ENCODE measurements at places on chromosomes 11 and 22.

DNA sequence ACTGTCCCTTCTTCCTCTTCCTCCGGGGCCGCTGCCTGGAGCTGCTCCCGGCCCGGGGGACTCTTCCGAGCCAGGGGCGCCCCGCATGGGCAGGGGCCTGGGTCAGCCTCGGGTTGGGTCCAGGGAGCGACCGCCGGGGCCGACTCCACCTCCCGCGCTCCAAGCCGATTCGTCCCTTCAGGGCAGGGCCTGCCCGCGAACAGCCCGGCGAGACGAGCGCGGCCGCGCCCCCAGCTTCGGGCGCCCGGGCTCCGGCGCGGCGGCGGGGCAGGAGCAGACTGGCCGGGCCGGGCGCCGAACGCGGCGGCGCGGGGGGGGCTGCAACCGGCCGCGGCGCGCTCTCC lies at the start of gene LARGE1:
Gene LARGE1 (minus strand): TSS at position 280 of the 344 bp plus-strand sequence.
- DNase-seq, result no peak

DNA sequence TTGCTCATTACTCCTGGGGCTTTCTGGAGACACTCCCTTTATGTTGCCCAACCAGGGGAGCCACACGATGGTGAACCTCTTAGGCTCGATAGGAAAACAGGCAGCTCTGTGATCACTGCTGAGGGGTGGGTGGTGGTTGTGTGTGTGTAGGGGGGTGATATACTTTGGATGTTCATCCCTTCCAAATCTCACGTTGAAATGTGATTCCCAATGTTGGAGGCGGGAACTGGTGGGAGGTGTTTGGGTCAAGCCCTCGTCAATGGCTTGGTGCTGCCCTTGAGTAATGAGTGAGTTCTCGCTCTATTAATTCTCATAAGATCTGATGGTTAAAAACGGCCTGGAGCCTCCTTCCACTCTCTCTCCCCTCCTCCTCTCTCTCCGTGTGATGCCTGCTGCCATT lies 204.0 kb upstream of the B3GAT1 start:
- DNase-seq, result no peak

DNA sequence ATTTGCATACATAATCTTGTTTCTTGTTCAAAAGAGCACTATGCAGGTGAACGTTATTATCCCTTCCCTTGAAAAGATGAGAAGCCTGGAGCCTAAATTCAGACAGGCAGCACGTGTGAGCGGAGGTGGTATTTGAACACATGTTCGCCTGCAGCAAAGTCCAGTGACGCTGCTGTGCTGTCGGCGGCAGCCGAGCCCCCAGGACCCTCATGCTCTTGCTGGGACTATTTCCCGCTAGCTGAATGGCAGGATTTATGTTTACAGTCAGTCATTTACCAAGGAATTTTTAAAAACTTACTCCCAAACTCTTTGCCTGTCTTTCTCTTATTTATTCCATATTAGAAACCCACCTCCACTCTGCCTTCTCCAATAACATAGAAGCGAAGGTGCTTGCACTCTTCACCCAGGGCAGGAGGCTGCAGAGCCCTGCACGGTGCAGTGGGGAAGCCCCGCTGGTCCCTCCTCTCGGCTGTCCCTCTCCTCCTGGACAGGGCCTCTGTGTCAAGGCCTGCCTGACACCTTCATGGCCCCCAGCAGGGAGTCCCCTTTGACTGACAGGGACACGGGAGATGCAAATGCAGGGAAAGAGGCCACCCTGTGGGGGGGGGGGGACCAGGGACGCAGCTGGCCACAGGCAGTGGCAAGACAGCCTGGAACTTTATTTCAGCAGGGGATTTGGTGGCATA lies 528.5 kb upstream of the B3GAT1 start:
- no peak for DNase-seq

DNA sequence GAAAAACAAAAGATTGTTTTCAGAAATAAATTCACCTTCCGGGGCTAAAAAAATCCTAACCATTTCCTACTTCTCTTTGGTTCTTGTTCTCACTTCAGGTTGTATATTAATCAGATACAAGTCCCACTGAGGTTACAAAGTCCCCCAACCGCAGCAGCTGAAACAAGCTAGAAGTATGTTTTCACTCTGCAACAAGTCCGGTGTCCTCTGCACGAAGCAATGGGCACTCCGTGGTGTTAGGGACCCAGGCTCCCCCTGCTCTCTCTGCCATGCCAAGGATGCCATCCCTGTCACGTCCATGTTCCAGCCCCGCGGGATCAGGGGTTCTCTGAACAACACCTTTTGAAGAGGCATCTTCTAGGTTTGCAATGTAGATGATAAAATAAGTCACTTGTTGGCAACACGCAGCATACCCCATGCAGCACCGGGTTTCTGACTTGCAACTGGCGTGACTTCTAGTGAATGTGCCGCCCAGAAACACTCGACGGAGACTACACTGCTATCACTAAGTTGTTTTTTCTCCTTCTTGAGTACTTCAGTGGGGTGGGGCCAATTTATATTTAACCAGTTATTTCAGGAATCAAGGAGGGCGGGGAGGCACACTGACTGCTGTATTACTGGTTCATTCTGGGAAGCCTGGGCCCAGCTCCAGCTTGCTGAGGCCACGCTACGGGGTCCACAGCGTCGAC lies 25.4 kb upstream of the GSTP1 start:
- no peak for DNase-seq

DNA sequence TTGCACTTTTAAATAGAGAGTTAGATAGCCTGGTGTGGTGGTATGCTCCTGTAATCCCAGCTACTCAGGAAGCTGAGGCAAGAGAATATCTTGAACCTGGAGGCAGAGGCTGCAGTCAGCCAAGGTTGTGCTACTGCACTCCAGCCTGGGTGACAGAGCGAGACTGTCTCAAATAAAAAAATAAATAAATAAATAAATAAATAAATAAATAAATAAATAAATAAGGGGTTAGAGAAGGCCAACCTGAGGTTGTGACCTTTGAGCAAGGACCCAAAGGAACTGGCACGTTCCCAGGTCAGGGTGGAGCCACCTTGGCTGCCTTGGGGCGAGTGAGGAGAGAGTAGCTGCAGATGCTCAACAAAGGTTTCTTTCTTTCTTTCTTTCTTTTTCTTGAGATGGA lies 65.3 kb upstream of the TENM4 start:
- DNase-seq, result no peak

Measured in SK-N-DZ (cell line).